ENCODE measurements at places on chromosomes 6 and 20.

- DNase-seq, result no peak
Measured at GRCh38 chr6:148968771-148969602, 222.2 kb downstream of the UST start.

DNA sequence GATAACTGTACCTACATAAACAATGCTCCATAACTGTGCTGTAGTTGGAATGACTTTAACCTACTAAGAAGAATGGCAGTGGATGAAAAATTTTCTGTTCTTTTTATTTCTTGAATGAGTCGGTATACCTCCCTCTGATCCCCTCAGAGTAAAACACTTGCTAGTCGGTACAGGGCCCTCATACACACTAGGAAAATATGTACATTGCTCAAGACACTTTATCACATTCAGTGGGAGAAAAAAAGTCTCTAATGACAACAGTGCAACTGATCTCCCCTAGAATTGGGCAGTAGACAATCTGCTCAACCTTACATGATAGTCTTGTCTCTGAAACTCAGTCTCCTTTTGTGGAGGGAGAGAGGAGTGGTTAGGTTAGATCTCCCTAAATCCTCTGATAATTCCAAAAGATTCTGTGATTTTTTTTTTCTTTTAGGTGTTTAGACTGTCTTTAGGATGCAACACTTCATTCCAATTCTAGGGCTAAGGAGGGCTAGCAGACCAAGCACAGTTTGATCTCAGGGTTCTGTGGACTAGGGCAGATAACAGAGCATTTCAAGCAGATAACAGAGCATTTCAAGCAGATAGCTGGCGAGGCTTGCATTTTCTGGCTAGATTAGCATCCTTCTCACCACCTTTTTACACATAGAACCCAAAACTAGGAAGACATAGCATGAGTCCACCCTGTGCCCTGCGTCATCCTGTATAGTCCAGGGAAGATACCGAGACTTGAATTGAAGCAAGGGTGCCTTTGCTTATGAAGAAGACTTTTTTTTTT is 100.3 kb upstream of the TNFAIP3 start:
- DNase-seq, result no peak

DNA sequence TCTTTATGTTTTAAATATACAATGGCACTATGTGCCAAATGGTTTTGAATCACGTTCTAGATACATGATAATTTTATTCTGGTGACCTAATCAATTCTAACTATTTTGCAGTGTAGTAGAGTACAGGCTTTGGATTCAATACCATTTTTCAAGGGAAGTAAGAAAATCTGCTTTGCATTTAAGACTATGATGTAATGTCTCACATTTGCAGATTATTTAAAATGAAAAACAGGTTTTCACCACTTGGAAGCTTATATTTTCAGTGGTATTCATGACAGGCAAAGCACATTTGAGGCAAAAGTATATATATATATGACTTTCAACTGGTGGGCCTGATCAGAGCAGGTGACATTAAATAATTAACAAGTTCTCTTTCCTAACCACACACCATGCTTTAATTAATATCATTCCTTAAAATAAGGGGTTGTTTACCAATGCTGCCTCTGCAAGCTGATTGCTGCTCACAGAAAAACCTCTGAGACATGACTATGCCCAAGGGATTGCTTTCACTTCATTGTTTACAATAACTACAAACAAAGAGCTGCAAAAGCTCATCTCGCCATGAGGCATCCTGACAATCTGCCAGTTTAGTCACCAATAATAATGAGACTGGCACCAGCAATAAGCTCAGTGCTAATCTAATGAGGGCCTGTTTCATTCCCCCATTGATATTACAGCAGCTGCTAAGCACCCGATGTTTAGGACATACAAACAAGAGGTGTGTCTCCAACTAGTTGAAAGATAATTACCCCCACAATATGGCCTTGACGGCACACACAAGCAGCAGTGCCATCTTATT is 1176.0 kb upstream of the GJE1 start:
- no peak for DNase-seq

DNA sequence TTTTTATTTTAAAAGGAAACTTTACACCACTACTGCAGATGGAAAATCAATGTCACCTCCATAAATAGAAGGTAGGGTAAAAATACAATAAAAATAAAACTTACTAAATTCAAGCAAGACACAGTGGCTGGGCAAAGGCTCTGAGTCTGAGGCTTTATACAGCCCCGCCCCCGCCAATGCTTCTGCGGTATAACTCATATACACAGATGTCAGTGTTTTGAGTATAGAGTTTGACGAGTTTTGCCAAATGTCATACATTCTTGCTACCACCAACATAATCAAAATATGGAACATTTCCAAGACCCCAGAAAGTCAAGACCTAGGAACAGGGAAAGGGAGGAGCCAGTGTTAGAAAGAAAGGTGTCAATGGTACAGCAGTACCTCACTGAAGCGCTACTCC is 12.8 kb downstream of the NFATC2 start:
- DNase-seq, result no peak

DNA sequence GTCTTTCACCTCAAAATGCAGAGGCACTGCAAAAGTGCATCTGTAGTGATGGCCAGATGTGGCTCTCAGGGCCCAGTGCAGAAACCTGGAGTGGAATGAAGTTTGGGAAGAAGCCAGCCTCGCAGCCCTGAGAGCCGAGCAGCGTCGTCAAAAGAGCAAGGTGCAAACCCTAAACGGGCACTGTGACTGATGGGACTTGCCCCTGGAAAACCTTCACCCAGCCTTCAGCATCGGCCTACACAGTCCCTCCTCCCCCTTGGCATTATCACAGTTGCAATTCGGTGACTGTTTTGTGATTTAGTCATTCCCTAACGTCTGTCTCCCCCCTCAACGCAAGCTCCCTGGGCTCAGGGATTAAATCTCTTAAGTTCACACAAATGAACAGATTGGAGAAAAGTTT is 38.6 kb downstream of the TAF4 start:
- DNase-seq, result no peak

DNA sequence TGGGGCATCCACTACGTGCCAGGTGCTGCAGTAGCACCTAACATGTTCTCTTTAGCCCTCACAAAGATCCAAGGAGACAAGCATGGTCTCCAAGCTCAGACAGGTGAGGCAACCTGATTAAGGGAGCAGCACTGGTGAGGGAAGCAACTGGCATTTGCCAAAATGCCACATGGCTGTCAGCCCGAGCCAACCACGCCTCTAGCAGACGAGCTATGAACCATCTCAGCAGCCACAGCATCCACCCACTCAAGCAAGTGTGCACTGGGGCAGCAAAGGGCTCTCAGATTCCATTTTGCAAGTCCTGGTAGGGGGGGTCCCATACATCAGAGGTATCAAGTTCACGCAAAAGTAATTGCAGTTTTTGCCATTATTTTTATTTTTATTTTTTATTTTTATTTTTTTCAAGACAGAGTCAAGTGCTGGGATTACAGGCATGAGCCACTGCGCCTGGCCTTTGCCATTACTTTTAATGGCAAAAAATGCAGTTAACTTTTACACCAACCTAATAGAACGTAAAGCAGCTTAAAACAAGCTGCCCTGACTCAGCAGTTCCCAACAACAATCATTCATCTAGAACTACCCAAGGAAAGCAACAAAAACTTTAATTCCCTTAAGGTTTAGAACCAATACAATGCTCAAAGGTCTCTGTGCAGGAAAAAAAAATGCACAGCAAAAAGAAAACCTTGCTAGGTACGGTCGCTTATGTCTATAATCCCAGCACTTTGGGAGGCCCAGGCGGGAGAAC is 36.3 kb upstream of the SPDEF start:
- no peak for DNase-seq

- DNase-seq, result no peak
Measured at GRCh38 chr6:41604006-41604405, 34.3 kb upstream of the MDFI start.

DNA sequence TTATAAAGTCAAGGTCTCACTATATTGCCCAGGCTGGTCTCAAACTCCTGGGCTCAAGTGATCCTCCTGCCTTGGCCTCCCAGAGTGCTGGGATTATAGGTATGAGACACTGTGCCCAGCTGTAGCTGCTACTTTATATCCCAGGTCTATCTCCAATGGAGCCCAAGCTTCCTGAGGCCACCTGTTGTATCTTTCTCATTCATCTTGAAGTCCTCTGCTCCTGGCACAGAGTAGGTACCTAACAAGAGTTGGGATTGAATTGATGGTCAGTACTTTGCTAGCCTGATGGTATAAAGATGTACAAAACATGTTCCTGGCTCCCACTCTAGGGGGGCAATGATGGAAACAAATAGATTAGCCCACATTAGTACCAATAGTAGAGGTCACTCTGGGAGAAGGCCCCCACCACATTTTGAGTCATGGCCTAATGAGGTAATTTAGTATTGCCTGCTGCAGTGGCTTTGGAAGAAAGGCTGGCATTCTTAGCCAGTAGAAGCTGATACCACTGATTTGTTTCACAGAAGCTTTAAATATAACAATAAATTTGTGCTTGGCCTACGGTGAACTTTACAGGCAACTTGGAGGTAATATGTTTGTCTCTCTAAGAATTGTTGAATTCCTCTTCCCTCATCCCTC is 5.4 kb downstream of the PTPN1 start:
- no peak for DNase-seq

DNA sequence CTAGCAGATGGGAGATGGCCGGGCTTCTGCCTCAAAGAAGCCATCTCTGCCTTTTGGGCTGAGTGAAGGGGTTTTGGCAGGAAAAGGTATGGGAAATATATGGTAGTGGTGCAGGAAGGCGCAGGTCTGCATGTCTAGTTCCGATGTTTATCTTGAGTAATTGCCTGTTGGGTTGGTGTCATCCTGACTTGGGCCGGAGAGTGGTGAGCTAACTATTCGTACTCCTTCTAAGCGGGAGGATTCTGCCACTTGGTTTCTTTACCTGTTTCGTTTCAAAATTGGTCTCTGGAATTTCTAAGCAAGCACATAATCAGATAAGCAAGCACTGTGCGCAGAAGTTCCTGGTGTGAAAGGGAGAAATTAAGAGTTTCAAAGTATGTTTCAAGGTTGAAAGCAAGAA is 229.6 kb downstream of the SAMD5 start:
- no peak for DNase-seq

DNA sequence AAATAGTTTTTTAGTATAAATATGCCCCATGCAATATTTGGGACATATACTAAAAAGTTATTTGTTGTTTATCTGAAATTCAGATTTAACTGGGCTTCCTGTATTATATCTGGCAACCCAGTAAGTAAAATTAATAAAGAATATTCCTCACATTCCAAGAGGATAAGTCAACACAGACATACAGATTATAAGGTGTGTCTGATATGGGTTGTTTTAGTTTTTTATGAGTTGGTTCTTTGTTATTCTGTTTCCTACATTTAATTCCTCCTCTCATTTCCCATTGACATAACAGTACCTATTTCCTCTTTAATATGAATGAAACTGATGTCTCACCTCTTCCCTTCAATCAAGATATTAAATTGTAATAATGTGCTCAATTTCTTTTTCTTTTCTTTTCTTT is 1.7 kb upstream of the PLA2G7 start:
- DNase-seq, result no peak

GRCh38 chr20:38222923-38223742 is 37.4 kb downstream of the KIAA1755 start:
- no peak for DNase-seq

DNA sequence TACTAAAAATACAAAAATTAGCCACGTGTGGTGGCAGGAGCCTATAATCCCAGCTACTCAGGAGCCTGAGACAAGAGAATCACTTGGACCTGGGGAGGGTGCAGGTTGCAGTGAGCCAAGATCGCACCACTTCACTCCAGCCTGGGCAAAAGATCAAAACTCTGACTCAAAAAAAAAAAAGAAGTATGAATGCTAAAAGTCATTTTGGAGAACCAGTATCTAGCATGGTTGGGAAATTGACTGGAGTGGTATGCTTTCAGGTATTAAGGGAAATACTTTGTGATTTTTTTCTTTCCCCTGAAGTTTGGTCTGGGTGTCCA is 30.1 kb downstream of the PCMT1 start:
- DNase-seq, result no peak

DNA sequence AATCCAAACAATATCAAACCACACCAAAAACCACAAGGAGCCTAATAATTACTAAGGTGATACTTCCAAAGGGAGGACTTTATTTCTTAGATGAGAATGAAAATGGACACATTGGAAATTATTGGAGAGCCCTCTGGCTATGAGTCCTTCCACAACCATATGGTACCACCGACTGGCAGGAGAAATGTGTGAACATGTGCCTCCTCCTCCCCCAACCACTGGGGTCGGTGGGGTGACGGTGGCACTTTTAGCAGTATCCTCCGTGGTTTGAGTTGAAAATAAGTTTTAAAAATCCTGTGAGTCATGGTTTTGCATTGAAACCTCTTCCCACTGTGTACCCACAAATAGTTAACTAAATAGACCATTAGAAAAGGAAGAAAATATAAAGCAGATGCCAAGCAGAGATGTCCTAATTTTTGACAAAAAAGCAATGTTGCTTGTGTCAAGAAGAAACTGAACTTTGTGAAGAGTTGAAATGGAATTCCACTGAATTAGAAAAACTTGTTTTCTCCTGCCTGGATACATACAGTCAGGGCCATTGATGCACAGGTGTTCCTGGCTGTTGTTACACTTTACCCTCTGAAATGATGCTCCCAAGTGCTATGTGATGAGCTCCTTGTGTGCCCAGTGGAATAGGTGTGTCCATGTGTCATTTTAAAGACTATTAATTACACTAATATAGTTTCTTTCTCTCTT is 3.2 kb downstream of the EDN1 start:
- DNase-seq, result no peak

DNA sequence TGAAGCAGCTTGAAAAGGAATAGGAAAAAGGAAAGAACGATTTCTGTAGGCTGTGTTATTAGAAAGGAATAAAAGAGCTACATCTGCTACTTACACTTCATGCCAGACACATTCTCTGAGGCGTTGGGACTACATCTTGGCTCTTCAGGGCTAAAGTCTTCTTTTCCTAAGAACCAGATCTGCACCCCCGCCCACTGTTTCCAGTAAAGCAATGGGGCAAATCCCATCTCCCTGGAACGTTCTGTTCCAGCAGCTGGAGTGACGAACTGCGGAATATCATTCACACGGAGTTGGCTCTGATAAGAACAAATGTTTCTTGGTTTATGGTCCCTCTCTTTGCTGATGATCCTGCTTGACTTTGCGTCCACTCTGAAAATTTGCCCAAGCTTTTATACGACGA is 26.9 kb downstream of the FAM50B start:
- DNase-seq, result no peak

GRCh38 chr6:52635049-52635577 is 35.8 kb upstream of the TMEM14A start:
- no peak for DNase-seq

GRCh38 chr6:14819001-14819400 is 426.9 kb upstream of the JARID2 start:
- DNase-seq, result no peak

GRCh38 chr6:53825532-53826321 is 30.9 kb downstream of the LRRC1 start:
- no peak for DNase-seq

DNA sequence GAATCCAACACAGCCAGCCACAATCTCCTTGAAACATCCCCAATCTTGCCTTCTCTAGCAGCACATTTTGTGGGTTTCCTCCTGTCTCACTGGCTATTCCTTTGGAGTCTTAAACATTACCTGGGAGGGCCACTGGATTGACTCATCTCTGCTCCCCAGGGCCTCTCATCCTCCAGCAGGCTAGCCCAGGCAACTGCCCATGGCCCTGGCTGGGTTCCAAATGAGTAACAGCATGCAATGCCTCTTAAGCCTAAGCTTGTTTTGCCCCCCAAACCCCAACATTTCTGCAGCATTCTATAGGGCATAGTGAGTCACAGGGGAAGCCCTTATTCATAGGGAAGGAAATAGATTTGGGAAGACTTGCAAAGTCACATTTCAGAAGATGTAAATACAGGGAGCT is 204.9 kb downstream of the FOXA2 start:
- DNase-seq, result no peak

All from vagina (tissue), 2 donors.